ENCODE measurements at places on chromosomes 2 and 18.
A peak's percentile ranks its signal among the peaks of the same experiment; 100 is the strongest.

- no peaks in the 10 kb centered on the region for H3K36me3 ChIP-seq
- no peaks in the 10 kb centered on the region for H3K27me3 ChIP-seq
- no peak overlapping the region for H3K4me3 ChIP-seq
- DNase-seq = no peak
These were observed 47.2 kb downstream of the HIBCH start for GRCh38 chr2:190272457-190272842.

DNA sequence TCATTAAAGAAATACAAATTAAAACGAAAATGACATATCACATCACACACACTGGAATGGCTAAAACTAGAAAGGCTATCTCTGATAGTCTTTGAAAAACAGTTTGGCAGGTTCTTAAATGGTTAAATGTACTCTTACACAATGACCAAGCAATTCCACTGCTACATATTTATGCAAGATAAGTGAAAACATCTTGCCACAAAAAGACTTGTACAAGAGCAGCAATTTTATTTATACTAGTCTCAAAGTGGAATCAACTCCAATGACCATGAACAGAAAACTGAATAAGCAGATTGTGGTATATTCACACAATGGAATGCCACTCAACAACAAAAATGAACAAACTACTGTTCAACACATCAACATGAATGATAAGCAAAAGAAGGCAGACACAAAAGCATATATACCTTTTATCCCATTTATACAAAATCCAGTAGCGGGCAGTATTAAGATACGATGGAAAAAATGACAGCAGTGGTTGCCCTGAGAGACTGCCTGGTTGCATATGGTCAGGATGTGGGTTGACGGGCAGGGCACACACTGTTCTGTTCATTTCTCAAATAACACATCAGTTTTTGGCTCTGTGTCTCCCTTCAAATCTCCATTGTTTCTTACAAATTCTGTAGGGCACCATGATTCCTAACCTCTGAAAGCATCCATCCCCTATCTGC lies 25.4 kb downstream of the SP100 start:
- DNase-seq = no peak
- no peaks in the 10 kb centered on the region for H3K27me3 ChIP-seq
- no peak overlapping the region for H3K4me3 ChIP-seq
- H3K4me1 ChIP-seq = no peaks in the 10 kb centered on the region

- no peaks in the 10 kb centered on the region for H3K27me3 ChIP-seq
- H3K4me3 ChIP-seq = no peak overlapping the region
- no peak overlapping the region for H3K27ac ChIP-seq
- no peaks in the 10 kb centered on the region for H3K4me1 ChIP-seq
- DNase-seq = no peak
These were observed 115.2 kb upstream of the REV1 start for GRCh38 chr2:99605036-99605435.

- H3K4me3 ChIP-seq = no peak overlapping the region
- no peak for DNase-seq
- no peaks in the 10 kb centered on the region for H3K27me3 ChIP-seq
- no peak overlapping the region for H3K27ac ChIP-seq
- H3K4me1 ChIP-seq = peaks cover 2% of the 10 kb centered on the region
These were observed 150.2 kb upstream of the POU3F3 start for GRCh38 chr2:104703669-104704068.

- no peak for DNase-seq
- H3K4me1 ChIP-seq = no peaks in the 10 kb centered on the region
- no peak overlapping the region for H3K4me3 ChIP-seq
- H3K27me3 ChIP-seq = no peaks in the 10 kb centered on the region
- H3K27ac ChIP-seq = no peak overlapping the region
These were observed 30.7 kb upstream of the LGALSL start for GRCh38 chr2:64423303-64423702.

- no peaks in the 10 kb centered on the region for H3K36me3 ChIP-seq
- H3K27me3 ChIP-seq = no peaks in the 10 kb centered on the region
- no peak for DNase-seq
- H3K4me1 ChIP-seq = no peaks in the 10 kb centered on the region
These were observed 43.0 kb upstream of the RHOB start for GRCh38 chr2:20403774-20404312.

GRCh38 chr2:108787216-108787541 lies 608 bp downstream of the CCDC138 start:
- no peaks in the 10 kb centered on the region for H3K4me1 ChIP-seq
- no peaks in the 10 kb centered on the region for H3K27me3 ChIP-seq
- peak overlapping the region; percentile 77 for H3K4me3 ChIP-seq
- H3K36me3 ChIP-seq = peaks cover 4% of the 10 kb centered on the region
- no peak for DNase-seq
- no peak overlapping the region for H3K27ac ChIP-seq

DNA sequence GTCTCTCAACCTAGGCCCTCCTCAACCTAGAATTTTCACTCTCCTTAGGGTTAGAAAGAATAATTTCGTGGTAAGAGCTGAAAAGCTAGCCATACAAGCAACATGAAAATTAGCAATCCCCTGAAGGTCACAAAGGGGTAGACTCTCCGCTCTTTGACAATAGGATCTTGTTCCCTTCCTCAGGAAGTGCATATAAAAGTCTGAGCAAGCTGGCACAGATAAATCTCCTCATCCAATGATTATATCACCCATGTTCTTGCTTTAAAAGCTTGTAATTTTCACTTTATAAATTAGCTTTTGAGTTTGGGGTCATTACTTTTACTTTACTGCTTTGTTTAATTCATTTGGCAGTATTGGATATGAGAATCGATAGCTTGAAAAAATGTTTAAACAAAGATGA lies 852.3 kb upstream of the CRIM1 start:
- no peak overlapping the region for H3K4me3 ChIP-seq
- H3K27me3 ChIP-seq = no peaks in the 10 kb centered on the region
- no peak for DNase-seq
- no peaks in the 10 kb centered on the region for H3K36me3 ChIP-seq

GRCh38 chr2:240247868-240248720 lies 107.6 kb upstream of the OTOS start:
- no peak overlapping the region for H3K27ac ChIP-seq
- DNase-seq = no peak
- H3K27me3 ChIP-seq = no peaks in the 10 kb centered on the region
- no peaks in the 10 kb centered on the region for H3K36me3 ChIP-seq
- H3K4me1 ChIP-seq = peaks cover 2% of the 10 kb centered on the region
- no peak overlapping the region for H3K4me3 ChIP-seq

GRCh38 chr2:149915151-149915550 lies 327.6 kb upstream of the MMADHC start:
- H3K27me3 ChIP-seq = no peaks in the 10 kb centered on the region
- H3K27ac ChIP-seq = no peak overlapping the region
- H3K4me3 ChIP-seq = no peak overlapping the region
- H3K36me3 ChIP-seq = no peaks in the 10 kb centered on the region
- no peaks in the 10 kb centered on the region for H3K4me1 ChIP-seq

- DNase-seq = no peak
- no peak overlapping the region for H3K4me3 ChIP-seq
- H3K4me1 ChIP-seq = no peaks in the 10 kb centered on the region
- no peaks in the 10 kb centered on the region for H3K27me3 ChIP-seq
- no peak overlapping the region for H3K27ac ChIP-seq
These were observed 109.8 kb upstream of the FZD5 start for GRCh38 chr2:207879536-207879935.

DNA sequence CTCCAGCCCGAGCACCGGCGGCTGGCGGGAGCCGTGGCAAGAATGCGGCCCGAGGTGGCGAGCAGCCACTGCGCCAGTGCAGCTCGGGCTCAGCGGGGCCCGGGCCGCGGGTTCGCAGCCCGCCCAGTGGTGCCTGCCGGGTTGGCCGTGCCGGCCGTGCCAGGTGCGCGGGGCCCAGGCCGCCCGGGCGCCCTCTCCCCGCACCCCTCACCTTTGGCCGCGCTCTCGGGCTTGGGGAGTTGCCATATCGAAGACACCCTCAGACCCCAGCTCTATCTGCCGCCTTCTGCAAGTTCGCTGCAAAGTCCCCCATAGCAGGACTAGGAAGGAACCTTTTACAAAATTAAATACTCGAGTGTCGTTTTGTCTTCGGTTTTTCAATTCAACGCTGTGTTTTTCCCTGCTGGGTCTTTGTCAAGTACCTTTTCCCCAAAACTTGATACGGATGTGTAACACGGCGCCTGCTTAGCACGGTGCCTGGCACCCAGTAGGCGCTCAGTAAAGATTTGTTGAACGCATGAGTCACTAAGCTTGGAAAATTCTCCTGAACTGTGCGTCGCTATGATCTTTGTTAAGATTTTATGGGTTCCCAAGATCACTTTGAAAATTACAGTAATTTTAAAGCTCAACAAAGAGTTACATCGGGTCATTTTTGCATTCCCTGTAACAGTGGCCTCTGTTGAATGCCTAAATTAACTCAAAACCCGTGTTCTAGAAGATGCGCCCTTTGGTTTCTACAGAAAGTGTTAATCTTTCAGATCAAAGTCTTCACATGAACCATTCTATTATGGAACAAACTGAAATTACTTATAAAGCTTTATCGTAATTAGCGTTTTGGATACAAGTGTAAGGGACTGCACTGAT lies 750 bp downstream of the STRADB start:
- peak overlapping the region; percentile 81 for H3K4me3 ChIP-seq
- H3K4me1 ChIP-seq = no peaks in the 10 kb centered on the region
- H3K27ac ChIP-seq = no peak overlapping the region

GRCh38 chr2:233823731-233824121 lies 30.6 kb downstream of the HJURP start:
- no peak overlapping the region for H3K4me3 ChIP-seq
- no peaks in the 10 kb centered on the region for H3K4me1 ChIP-seq
- no peak for DNase-seq
- no peaks in the 10 kb centered on the region for H3K36me3 ChIP-seq
- H3K27ac ChIP-seq = no peak overlapping the region
- no peaks in the 10 kb centered on the region for H3K27me3 ChIP-seq

DNA sequence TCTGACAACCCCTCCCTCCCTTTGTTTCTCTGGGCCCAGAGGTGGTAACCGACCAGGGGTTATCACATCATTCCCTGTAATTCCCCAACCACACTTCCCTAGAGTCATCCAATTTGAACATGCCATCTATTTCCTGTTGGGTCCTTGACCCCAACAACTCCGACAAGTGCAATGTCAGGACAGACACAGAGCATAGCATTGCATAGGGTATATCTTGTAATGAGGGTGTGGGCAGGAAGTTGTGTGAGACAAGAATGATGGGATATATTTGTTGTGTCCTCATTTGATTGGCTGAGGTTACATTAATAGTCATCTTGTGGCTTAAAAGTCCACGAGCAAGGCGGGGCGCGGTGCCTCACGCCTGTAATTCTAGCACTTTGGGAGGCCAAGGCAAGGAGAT lies 33.4 kb upstream of the CNOT11 start:
- H3K36me3 ChIP-seq = no peaks in the 10 kb centered on the region
- H3K27ac ChIP-seq = no peak overlapping the region
- H3K4me1 ChIP-seq = no peaks in the 10 kb centered on the region
- no peak for DNase-seq

- H3K36me3 ChIP-seq = no peaks in the 10 kb centered on the region
- H3K4me1 ChIP-seq = peaks cover 3% of the 10 kb centered on the region
- no peak overlapping the region for H3K27ac ChIP-seq
- no peak overlapping the region for H3K4me3 ChIP-seq
These were observed 7.4 kb downstream of the NFATC1 start for GRCh38 chr18:79402977-79403722.

GRCh38 chr2:217090024-217090473 lies 230.2 kb upstream of the TNP1 start:
- H3K4me1 ChIP-seq = no peaks in the 10 kb centered on the region
- no peak overlapping the region for H3K4me3 ChIP-seq
- H3K36me3 ChIP-seq = no peaks in the 10 kb centered on the region
- H3K27ac ChIP-seq = no peak overlapping the region
- DNase-seq = no peak

DNA sequence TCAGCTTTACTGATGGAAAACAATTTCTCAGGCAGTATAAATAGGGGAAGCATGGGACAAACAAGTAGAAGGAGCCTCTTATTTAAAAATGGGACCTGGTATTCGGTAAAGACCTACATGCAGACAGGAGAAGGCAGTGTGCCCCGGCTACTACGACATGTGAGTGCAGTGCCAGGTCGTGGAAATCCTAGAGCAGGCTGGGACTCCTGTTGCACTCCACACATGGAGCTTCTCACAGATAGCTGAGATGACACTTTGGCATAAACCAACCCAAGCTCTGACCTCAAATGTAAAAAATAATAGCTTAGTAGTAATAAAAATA lies 885 bp upstream of the DSEL start:
- no peak overlapping the region for H3K27ac ChIP-seq
- H3K36me3 ChIP-seq = no peaks in the 10 kb centered on the region
- no peaks in the 10 kb centered on the region for H3K4me1 ChIP-seq
- no peak for DNase-seq

DNA sequence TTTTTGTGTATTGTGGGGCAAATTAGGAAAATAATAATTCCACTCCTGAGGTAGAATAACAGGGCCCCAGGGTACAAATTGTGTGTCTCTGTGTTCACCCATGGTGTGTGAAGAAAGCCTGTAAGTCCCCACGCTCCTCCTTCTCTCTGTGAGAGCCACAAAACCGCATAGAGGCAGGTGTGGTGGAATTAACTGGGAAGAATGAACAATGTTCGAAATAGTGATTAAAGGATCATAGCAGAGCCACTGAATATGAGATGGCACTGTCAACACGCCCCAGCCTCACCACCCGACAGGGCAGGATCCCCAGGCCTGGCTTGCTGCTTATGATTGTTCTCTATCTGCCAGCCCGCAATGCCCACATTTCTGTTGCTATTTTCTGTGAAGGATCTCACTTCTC lies 14.1 kb downstream of the IL1RN start:
- H3K4me1 ChIP-seq = no peaks in the 10 kb centered on the region
- no peak overlapping the region for H3K4me3 ChIP-seq
- H3K27me3 ChIP-seq = no peaks in the 10 kb centered on the region
- no peak overlapping the region for H3K27ac ChIP-seq

DNA sequence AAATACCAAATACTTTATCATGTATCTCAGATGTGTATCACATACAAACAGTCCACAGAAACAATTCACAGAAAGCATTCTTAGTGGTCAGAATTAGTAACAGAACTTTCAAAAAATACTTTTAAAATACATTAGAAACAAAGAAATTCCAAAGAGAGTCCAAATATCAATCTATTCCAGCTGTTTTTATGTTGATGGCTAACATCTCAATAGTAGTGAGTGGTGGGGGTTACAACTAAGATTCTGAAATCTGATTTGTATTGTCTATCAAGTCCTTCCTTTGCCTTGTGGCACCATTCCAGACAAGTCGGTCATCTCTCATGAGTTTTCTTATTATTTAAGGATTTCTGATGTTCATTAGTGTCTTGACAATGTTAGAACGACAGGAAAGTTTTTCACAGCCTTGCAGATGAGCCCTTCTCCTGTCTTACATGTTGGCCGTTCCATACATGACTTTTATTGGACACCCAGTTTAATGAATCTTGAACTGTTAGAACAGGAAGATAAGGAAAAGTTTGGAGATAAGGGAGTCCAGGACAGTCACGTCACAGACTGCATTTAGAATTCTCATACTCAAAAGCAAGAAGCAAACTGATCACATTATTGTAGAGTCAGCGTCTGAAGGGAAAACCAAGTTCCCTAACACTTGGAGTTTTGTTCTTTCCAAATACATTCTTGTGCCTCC lies 410.3 kb downstream of the PID1 start:
- H3K27ac ChIP-seq = no peak overlapping the region
- H3K4me1 ChIP-seq = no peaks in the 10 kb centered on the region
- H3K27me3 ChIP-seq = no peaks in the 10 kb centered on the region
- no peak overlapping the region for H3K4me3 ChIP-seq
- H3K36me3 ChIP-seq = 0 out of 2 replicates have a peak, but pooled peaks cover under 1% of the 10 kb centered on the region
